ENCODE measurements at places on chromosomes 3 and 15. TPM values are rescaled to one million over a fixed set of nuclear protein-coding genes. Genes with fewer than 3 reads are reported as not detected.
A peak's percentile ranks its signal among the peaks of the same experiment; 100 is the strongest.

GRCh38 chr3:42262525-42262924, 3.5 kb downstream of the CCK start:
- no peak overlapping the region for H3K27ac ChIP-seq
- DNase-seq: no peak
- no peaks in the 10 kb centered on the region for H3K36me3 ChIP-seq
- peaks cover 9% of the 10 kb centered on the region for H3K4me1 ChIP-seq
- H3K4me3 ChIP-seq: no peak overlapping the region

DNA sequence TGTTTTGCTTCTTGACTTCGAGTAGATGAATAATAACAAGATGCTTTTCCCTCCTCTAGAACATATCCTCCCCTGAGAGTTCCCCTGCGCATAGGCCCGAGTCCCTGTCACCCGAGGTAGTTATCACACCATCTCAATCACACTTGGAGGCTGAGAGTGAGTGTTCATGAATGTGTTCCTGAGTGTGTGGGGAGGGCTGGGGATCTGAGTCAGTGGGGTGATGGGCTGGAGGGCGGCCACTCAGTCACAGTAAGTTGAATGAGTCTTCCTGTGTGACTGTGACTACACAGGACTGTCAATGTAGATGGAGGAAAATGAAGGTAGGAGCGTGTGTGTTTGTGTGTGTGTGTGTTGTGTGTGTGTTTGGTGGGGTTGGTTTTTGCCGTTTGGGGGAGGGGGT, 71.0 kb downstream of the SETD5 start:
- H3K4me1 ChIP-seq: no peaks in the 10 kb centered on the region
- H3K27ac ChIP-seq: no peak overlapping the region
- no peaks in the 10 kb centered on the region for H3K27me3 ChIP-seq
- no peak for DNase-seq
- peaks cover 93% of the 10 kb centered on the region for H3K36me3 ChIP-seq

GRCh38 chr3:87398168-87398801, 121.9 kb upstream of the POU1F1 start:
- no peak overlapping the region for H3K27ac ChIP-seq
- no peaks in the 10 kb centered on the region for H3K4me1 ChIP-seq
- no peaks in the 10 kb centered on the region for H3K36me3 ChIP-seq
- no peak for DNase-seq

GRCh38 chr15:77964193-77964592, 113.3 kb downstream of the TBC1D2B start:
- no peaks in the 10 kb centered on the region for H3K27me3 ChIP-seq
- H3K4me1 ChIP-seq: no peaks in the 10 kb centered on the region
- H3K27ac ChIP-seq: no peak overlapping the region
- no peaks in the 10 kb centered on the region for H3K36me3 ChIP-seq
- H3K4me3 ChIP-seq: no peak overlapping the region

GRCh38 chr3:16385151-16385550, 120.1 kb downstream of the OXNAD1 start:
- no peak overlapping the region for H3K4me3 ChIP-seq
- H3K36me3 ChIP-seq: no peaks in the 10 kb centered on the region
- H3K27me3 ChIP-seq: no peaks in the 10 kb centered on the region
- peaks cover 15% of the 10 kb centered on the region for H3K4me1 ChIP-seq

DNA sequence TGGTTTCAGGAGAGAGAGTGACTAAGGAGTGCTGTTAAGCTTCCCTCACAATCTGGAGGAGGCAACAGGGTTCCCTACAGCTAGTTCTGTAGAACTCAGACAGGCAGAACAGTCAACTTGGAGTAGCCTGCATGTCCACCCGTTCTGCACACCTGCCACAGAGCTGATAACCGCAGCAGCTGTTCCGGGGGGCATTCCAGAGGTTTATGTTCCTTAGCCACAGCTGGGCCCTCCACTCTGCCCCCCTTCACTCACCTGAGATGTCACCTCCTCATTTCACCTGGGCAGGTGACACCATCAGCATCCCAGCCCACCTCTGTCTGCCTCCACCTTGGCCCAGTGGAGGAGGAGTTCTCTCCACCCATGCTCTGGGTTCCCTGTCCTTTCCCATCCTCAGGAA, 22.6 kb downstream of the XYLB start:
- H3K4me1 ChIP-seq: peaks cover 29% of the 10 kb centered on the region
- H3K27me3 ChIP-seq: no peaks in the 10 kb centered on the region
- no peak overlapping the region for H3K27ac ChIP-seq
- H3K4me3 ChIP-seq: no peak overlapping the region
- no peaks in the 10 kb centered on the region for H3K36me3 ChIP-seq
- DNase-seq: no peak

DNA sequence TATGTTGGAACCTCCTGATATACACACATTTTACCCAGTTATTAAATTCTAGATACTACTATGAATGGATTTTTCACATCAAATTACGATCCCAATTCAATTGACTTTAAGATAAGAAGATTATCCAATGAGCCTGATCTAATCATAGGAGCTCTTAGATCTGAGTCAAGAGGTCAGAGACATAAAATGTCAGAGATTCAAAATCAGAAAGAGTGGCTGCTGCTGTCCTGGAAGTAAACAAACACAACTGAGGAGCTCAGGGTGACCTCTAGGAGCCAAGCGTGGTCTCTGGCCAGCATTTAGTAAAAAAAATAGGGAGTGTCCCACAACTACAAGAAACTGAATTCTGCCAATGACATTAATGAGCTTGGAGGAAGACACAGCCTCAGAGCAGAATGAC, 557.1 kb upstream of the CBLB start:
- no peaks in the 10 kb centered on the region for H3K36me3 ChIP-seq
- no peak overlapping the region for H3K4me3 ChIP-seq
- no peak for DNase-seq
- H3K4me1 ChIP-seq: peaks cover 14% of the 10 kb centered on the region

DNA sequence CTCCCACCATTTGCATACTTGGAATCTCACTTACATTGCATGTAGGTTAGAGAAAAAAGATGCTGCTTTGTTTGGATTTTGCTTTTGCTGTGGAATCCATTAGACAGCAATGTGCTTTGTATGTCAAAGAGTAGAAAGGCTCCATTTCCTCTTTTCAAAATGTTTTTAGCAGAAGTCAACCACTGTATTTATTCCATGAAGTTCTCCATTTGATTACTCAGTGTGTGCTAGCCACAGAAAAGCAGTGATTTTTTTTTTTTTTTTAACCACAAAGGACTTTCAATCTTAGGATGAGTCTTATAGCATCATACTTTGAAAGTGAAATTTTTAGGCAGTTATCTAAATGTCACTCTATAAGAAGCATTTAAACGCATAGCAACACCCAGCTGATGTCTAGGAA, 285.0 kb upstream of the ADAMTS9 start:
- DNase-seq: no peak
- H3K36me3 ChIP-seq: no peaks in the 10 kb centered on the region
- no peak overlapping the region for H3K4me3 ChIP-seq

GRCh38 chr3:11784971-11785377, 61.7 kb downstream of the TAMM41 start:
- H3K36me3 ChIP-seq: peaks cover 15% of the 10 kb centered on the region
- no peaks in the 10 kb centered on the region for H3K27me3 ChIP-seq
- DNase-seq: peak; percentile 58
- H3K4me1 ChIP-seq: peaks cover 21% of the 10 kb centered on the region
- H3K4me3 ChIP-seq: no peak overlapping the region

DNA sequence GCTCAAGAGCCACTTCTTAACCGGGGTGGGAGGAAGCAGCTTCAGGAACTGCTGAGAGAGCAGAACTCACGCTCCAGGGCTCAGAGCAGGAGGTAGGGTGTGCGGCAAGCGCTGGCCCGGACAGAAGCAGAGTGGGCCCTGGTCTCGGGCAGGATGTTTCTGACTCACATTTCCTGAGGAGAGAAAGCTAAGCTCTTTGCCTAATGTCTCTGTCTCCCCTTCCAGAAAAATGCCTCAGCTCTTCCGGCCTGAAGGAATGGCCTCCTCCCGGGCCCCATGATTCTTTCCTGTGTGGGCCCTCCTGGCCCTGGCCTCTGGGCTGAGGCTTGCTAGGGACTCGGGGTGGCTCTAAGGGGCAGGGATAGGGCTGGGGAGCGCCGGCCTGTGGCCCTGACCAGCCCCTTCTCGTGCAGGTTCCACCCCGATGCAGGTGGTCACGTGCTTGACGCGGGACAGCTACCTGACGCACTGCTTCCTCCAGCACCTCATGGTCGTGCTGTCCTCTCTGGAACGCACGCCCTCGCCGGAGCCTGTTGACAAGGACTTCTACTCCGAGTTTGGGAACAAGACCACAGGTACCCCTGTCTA, 4.1 kb upstream of the STAB1 start:
- no peaks in the 10 kb centered on the region for H3K4me1 ChIP-seq
- DNase-seq: no peak
- H3K4me3 ChIP-seq: no peak overlapping the region
- no peaks in the 10 kb centered on the region for H3K27me3 ChIP-seq

DNA sequence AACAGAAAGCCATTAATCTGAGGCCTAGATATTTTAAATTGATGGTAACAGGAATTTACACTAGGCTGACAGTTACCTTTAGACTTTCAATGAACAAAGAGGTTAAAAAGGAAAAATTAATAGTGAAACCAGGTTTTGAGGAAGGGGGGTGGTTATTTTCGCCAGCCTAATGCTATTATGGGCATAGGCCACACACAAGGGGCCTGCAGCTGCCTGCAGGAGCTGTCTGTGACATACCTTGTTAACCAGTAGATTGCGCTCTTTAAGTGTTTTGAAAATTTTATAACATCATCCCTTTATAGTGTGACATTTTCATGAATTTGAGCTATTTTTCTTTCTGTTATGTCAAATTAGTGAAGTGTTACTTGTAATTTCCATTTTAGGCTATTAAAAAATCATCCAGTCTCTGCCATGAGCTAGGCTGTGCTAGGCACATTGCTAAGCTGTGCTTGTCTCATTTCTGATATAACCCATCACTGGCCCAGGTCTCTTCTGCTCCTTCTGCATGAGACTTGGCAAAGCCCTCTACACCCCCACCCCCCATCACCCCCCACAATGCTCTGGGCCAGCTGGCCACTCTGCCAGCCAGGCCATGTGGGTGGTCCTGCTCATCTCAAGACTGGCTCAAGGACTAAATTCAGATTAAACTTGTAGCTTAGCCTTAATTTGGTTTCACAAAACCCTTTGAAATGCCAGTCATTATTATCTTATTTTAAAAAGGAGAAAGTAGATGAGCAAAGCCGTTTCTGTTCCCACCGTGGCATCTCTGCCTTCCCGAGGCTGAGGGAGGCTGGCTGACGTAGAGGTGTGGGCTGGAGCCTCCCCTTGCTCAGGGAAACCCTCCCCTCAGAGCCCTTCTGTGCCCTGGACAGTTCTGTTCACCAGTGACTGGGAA, 48.4 kb upstream of the SEC22A start:
- no peaks in the 10 kb centered on the region for H3K36me3 ChIP-seq
- no peaks in the 10 kb centered on the region for H3K27me3 ChIP-seq
- no peak overlapping the region for H3K4me3 ChIP-seq
- no peak overlapping the region for H3K27ac ChIP-seq
- H3K4me1 ChIP-seq: no peaks in the 10 kb centered on the region

DNA sequence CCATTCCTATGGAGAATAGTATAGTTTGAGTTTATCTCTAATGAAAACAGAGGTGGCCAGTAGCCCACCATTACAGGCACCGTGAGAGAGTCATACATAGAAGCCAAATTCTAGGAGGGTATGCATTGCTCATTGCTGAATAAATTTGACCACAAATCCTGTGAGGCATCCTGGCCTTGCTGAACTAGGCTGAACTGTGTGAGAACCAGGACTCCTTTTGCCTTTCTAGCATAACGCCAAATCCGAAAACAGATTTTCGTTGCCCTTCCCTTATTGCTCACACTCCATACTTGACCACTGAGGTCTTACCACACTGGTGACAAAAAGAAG, 50.4 kb downstream of the SLC2A2 start:
- H3K36me3 ChIP-seq: no peaks in the 10 kb centered on the region
- DNase-seq: no peak
- no peak overlapping the region for H3K27ac ChIP-seq
- H3K4me3 ChIP-seq: no peak overlapping the region

DNA sequence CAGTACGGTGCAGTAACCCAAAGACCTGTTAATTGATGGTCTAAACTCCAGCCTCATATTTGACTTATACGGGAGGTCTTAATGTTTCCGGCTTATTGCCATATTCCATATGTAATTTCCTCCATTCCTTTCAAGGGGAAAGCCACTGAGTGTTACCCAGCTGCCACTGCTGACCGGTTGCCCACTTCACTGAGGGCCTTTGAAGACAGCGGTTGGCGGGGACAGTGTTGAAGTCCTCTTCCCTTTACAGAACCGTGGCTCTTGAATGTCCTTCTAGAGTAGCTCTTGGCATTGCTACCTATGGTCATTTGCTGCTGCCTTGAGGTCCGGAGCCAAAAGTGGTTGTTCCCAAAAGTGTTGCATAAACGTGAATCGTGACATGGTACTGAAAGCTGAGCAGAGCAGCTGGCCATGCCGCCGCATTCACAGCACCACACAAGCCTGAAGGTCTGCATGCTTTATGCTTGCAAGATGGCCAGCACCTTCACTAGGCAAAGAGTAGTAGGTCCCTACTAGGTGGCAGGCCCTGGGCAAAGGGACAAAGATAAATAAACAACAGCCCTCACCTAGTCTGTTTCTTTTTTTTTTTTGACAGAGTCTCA, 51.7 kb upstream of the CTDSPL start:
- H3K36me3 ChIP-seq: no peaks in the 10 kb centered on the region
- no peak overlapping the region for H3K27ac ChIP-seq
- no peaks in the 10 kb centered on the region for H3K27me3 ChIP-seq
- H3K4me3 ChIP-seq: no peak overlapping the region
- H3K4me1 ChIP-seq: no peaks in the 10 kb centered on the region

GRCh38 chr3:140089403-140090072, 154.6 kb downstream of the CLSTN2 start:
- no peaks in the 10 kb centered on the region for H3K27me3 ChIP-seq
- no peak overlapping the region for H3K4me3 ChIP-seq
- H3K27ac ChIP-seq: no peak overlapping the region

- peaks cover 87% of the 10 kb centered on the region for H3K4me1 ChIP-seq
- DNase-seq: peak; percentile 63
- H3K27ac ChIP-seq: peak overlapping the region; percentile 91
- peak overlapping the region; percentile 42 for H3K4me3 ChIP-seq
- no peaks in the 10 kb centered on the region for H3K27me3 ChIP-seq
Observed at GRCh38 chr15:81292523-81293001, 31.4 kb downstream of the STARD5 start.

DNA sequence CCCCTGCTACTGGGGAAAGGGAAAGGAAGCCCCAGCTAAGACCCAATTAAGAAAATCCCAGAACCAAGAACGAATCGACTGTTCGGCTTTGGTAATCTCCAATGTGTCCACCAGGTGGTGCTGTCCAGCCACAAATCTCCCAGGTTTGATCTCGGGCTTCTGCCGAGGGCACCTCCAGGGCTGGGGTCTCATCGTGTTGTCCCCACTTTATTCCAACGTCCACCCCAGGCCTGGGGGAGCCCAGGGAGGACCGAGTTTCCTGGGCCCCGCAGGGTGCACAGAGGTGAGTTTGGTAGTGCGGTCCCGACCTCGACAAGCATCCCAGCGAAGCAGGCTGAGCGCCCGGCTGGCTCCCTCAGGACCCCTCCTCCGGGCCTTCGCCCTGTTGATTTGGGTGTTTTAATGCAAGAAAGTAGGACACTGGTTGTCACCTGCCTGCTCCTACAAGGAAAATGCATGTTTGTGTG, 185.1 kb downstream of the GOLGA6L6 start:
- H3K4me3 ChIP-seq: no peak overlapping the region
- H3K36me3 ChIP-seq: no peaks in the 10 kb centered on the region
- H3K27ac ChIP-seq: no peak overlapping the region

GRCh38 chr15:67042551-67043142, 22.8 kb upstream of the SMAD3 start:
- H3K36me3 ChIP-seq: no peaks in the 10 kb centered on the region
- DNase-seq: no peak
- H3K27me3 ChIP-seq: no peaks in the 10 kb centered on the region
- H3K4me1 ChIP-seq: peaks cover 31% of the 10 kb centered on the region

Gene GPR149
- not detected for total RNA-seq

Gene AMT
- total RNA-seq: 7.6 TPM

Gene TGM4
- total RNA-seq: not detected

Gene DTWD1
- 29.9 TPM for total RNA-seq

Gene RFTN1
- total RNA-seq: 47.1 TPM

Gene IL12A
- 0.44 TPM for total RNA-seq

Gene SLC28A1
- not detected for total RNA-seq
